Frontal cortex (tissue), 4 donors: ENCODE measurements at places on chromosomes 11 and 22. TPM values are rescaled to one million over a fixed set of nuclear protein-coding genes. Genes with fewer than 3 reads are reported as not detected.

THYN1 gene
- 44.4 TPM for total RNA-seq

OR2D2 gene
- total RNA-seq = 0.41 TPM

APOBEC3B gene
- not detected for total RNA-seq

CDC45 gene
- 0.82 TPM for total RNA-seq

GNAZ gene
- 183 TPM for total RNA-seq

C1QTNF6 gene
- total RNA-seq = 3.7 TPM
